ENCODE measurements at places on chromosomes 1 and 21.

DNA sequence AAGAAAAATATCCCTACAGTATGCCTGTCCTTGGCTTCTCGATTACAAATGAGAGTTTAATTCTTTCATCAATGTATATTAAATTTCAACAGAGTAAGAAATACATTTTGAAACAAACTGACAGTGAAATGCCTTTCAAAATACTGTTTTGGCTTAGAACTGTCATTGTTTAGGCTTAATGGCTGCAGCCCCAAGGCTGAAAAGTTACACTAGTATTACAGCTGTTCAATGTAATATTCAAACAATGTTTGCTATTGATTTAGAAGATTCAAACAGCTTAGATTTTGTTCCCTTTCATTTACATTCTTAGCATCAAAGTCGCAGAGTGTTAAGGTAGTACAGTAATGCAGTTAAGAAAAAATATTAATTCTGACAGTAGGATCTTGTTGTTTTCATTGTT is 882.9 kb upstream of the ADGRL2 start:
- no peak for DNase-seq

GRCh38 chr1:98045211-98045766 is 124.5 kb upstream of the DPYD start:
- DNase-seq: no peak

DNA sequence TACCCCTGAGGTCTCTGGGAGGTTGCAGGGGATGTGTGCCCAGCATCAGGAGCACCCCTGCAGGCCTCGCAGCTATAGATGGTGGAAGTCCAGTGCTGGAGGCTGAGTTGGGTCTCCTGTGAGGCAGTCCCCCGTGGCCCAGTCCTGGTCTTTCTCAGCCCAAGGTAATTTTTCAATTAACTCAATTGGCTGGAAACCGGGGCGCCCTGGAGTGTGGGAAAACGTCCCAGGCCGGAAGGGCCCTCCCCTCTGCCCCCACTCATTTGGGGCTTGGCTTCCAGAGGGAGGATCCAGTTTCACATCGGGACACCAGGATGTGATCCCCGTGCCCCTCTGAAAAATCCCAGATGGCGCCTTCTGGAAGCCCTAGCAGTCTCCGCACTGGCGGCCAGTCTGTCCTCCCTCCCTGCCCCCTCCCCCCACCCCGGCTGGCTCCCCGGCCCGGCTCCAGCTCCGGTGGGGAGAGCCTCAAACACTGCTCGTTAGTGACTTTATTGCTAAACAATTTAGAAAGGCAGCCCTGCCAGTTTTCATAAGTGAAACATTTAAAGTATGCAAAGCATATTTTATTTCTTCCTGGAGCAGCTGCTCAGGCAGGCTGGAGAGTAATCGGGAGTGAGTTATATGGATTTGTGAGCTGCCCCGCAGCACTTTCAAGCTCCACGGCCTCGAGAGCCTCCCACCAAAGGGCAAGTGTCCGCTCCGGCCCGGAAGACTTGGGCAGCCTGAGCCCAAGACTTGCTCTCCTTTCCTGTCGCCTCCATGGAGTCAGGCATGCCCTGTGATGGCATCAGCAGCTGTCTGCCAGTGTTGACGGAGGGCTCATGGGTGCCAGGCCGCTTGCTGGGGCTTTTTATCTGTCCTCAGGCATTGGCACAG is 208.2 kb upstream of the TMEM51 start:
- DNase-seq: no peak

DNA sequence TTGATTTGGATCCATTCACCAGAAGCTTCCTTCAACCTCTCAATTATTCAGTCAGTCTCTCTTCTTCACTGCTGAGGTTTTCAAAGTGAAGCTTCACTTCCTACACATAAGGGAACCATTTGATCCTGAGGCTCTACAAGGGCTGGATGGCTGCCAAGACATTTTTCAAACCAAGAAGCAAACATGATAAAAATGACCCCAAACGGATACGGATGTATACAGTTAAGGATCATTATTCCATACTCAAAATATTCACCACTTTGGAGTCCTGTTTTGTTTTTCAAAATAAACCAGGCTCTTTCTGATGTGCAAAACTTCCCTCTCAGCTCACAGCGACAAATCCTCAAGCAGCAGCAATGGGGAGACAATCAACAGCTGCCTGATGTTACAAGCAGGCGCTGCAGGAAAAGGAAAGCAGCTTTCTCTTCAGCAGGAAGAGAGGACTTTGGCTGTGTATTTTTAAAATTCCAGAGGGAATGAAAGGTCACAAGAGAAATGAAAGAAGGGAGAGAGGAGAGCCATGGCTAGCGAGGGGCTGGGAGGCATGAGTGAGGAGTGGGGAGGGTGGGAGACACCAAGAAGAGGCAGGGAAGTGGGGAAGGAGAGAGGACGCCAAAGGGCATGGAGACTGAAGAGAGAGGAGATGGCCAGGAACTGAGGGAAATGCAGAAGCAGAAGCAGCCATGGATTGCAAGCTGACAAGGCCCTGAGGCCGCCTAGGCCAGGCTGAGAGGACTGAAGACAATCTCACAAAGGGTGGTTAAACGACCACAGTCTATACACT is 145.4 kb downstream of the SLC45A1 start:
- DNase-seq: no peak

DNA sequence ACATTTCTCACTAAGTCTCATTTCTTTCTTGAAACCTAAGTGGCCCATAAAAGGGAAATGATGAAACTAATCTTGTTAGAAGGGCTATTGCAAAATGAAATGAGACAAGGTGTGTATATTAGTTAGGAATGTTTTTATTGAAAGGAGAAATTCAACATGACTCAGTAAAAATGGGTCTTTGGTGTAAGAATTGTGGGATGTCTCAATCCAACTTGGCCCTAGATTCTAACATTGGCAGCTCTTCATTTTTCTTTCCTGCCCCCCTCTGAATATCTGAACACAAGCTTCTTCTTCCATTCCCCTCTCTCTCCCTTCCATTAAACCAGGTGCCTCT is 26.8 kb upstream of the TARBP1 start:
- no peak for DNase-seq

GRCh38 chr1:29235955-29236711 is at the start of gene PTPRU:
TSS of gene PTPRU (plus strand) at chr1:29236522. CDS start at chr1:29236645, 123 bp downstream.
- peak; percentile 76 for DNase-seq

DNA sequence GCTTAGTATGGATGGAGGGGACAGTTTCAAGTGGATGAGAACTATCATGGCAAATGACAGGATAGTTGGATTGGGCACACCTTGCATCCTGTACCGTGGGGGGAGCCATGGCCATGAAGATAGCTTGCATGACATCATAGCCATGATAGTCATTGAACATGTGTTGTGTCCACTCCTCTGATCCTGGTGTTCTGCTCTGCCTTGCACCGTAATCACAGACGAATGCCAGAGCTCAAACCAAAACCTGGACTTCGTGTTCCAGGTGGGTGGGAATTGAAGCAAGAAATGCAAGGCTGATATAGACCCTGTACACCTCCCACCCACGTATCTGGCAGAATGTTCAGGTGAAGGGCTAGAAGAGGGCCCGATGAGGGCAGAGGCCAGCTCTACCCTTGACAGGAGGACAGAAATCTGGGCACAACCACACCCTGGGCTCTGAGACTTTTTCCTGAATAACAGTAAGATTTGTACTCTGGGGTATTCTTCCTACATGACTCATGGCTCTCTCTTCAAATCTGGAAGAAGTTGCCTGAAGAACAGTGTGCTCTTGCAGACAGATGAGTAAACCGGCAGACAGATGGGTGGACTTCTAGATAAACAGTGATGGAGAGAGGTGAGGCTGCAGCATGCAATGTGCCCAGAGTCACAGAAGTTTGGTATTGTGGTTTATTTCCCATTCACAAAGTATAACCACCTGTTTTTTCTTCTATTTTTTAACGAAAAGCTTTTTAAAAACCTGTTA is 45.0 kb downstream of the KCNJ6 start:
- no peak for DNase-seq

DNA sequence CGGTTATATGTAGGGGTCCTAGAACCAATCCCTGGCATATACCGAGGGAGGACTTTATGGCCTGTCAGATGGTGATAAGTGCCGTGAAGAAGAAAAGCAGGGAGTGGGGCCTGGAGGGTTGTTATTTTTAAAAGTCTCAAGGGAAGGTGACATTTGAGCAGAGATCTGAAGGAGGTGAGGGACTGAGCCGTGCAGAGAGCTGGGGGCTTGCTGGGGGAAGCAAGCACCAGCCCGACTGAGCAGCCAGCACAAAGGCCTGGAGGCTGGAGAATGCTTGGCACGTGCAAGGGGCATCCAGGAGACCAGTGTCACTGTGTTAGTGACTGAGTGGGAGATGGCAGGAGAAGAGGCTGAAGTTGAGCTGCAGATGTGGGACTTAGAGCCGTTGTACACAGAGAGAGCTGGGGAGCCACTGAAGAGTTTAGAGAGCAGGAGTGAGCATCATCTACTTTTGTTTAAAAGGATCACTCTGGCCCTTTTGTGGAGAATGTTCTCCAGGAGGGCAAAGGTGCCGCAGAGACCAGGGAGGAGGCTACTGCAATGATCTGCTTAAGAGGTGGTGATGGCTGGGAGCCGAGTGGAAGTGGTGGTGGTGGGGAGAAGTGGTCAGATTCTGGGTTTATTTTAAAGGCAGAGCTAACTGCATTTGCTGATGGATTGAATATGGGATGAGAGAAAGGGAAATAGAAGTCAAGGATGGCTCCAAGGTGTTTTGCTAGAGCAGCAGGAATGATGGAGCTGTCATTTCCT is 31.2 kb downstream of the PTPRU start:
- DNase-seq: no peak
